ENCODE measurements at places on chromosomes 3 and 15.

- DNase-seq, result no peak
These were observed 20.0 kb upstream of the SLC25A26 start for GRCh38 chr3:66200786-66201185.

- DNase-seq, result no peak
These were observed 744.7 kb downstream of the EPHA3 start for GRCh38 chr3:89851974-89852621.

DNA sequence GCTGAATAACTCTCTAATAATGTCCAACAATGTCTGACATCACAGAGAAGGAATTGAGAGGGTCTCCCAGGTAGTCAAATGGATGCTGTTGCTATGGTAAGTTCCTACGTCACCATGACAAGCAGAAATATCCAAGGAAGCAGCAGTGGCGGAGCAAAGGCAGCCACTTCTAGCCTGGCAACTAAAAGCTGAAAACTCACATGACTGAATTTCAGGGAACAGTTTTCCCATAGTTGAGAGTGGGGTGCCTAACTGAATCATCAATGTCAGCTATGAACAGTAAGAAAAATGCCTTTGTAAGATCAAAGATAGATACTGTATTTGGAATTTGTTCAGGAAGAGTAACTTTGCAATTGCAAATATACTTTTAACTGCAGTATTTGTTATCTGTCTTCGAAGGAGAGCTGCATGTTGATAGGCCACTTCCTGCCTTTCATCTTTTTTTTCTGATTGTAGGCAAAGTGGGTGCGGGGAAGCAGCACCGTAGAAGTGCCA, 161.7 kb downstream of the BBX start:
- DNase-seq, result no peak

- DNase-seq, result no peak
These were observed 137.7 kb downstream of the PLD1 start for GRCh38 chr3:171672538-171672937.

- DNase-seq, result no peak
These were observed 21.6 kb downstream of the P3H2 start for GRCh38 chr3:190099099-190099498.

- DNase-seq, result no peak
These were observed 33.3 kb downstream of the RLBP1 start for GRCh38 chr15:89187986-89188514.

- DNase-seq, result no peak
These were observed 37.9 kb downstream of the UBR1 start for GRCh38 chr15:43067717-43068461.

DNA sequence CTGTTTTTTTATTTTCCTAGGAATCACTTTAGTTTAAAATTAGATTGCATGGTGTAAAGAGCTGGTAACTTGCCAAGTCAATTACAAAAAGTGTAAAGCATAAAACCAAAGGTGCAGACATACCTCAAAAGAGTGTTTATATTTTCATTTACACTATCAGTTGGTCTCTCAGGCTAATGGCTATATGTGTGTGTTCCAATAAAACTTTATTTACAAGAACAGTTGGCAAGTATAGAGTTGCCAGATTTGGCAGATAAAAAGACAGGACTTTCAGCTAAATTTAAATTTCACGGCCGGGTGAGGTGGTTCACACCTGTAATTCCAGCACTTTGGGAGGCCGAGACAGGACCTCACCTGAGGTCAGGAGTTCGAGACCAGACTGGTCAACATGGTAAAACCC, 41.1 kb downstream of the HOMER2 start:
- no peak for DNase-seq

- DNase-seq, result peak; percentile 68
These were observed 46.2 kb downstream of the TBL1XR1 start for GRCh38 chr3:177150970-177151627.

DNA sequence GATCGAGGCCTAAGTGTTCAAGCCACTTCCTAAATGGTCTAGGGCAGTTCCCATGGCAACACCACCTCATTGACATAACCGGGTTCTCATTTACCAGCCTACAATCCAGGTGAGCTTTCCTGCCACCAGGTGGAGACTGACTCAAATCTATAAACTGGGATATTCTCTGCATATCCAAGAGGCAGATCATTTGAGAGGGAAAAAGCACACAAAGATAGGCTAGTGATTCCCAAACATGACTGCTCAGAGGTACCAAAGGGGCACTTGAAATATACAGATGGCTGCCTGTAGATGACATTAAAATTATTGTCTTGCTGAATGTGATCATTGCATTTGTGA, 141.3 kb upstream of the PROK2 start:
- DNase-seq, result no peak

GRCh38 chr3:125069452-125069851, 13.7 kb upstream of the HEG1 start:
- no peak for DNase-seq

GRCh38 chr3:14524311-14524711, 15.8 kb downstream of the GRIP2 start:
- no peak for DNase-seq

DNA sequence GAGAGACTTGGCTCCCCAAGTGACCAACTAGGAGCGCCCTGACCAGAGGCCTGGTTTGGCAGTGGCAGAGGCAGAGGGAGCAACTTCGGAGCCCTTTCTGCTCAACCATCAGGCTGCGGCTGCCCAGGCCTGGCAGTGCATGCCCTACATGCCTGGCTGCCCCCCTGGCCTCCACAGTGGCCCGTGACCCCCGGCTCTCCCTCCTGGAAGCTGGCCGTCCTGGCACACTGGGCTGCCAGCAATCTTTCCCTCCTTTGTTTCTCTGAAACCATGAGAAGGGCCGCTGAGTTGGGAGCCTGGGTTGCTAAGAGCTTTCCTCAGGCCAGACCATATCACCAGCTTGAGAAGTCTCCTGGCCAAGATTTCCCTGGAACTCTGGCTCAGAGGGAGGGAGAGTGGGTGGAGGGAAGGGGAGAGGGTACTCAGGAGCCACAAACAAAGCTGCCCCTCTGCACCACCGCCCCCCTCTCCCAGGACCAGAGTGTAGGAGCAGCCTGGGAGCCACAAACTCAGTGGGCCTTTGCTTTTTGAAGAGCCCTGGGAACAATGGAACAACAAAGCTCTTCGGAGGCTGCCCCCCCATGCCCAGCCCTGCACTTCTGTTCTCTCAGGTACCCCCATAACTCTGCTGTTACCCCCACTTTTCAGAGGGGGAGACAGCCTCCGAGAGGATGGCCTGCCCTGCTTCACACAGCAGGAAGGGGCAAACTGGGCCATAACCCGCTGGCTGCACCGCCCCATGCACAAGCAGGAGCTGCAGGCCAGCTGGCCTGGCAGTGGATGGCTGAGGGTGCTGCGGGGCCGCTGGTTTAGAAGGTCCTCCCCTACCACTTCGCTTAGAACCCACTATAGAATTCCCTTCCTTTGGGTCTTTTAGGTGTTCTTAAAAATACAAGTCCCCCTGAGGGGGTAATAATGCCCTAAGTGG, 11.3 kb downstream of the CORO2B start:
- no peak for DNase-seq

GRCh38 chr15:77898811-77899730, 178.4 kb downstream of the TBC1D2B start:
- no peak for DNase-seq

DNA sequence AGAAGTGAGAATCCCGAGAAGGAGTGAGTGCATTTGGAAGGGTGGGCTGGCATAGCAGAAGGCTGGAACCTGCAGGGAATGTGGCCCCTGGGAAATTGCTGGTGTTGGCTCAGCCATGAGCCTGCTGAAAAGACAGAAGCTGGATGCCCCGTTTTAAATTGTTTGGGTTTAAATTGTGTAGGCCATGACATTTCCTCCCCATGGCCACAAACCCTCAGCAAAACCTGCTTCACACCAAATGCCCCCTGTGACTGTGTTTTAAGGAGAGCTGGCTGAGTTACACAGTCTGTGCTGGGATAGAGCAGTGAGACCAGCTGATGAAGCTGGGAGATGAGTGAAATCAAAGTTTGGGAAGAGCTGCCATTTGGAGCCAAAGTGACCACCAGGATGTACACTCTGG, 216.3 kb upstream of the RGMA start:
- DNase-seq, result no peak

GRCh38 chr3:181711325-181712135, at the start of gene SOX2:
Gene SOX2 (plus strand): TSS chr3:181711925. CDS start chr3:181712361, 436 bp downstream.
- no peak for DNase-seq

DNA sequence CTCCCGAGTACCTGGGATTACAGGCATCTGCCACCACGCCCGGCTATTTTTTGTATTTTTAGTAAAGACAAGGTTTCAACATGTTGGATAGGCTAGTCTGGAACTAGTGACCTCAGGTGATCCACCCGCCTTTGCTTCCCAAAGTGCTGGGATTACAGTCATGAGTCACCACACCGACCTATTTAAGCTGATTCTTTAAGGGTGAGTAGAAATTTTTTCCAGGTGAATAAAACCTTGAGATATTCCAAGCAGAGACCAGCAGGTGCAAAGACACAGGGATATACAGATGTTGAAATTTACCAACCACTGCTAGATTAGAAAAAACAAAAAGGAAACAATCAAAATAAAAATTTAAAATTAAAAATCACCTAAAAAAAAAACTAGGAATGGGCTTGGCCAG, 74.4 kb upstream of the CHRNB4 start:
- DNase-seq, result no peak

DNA sequence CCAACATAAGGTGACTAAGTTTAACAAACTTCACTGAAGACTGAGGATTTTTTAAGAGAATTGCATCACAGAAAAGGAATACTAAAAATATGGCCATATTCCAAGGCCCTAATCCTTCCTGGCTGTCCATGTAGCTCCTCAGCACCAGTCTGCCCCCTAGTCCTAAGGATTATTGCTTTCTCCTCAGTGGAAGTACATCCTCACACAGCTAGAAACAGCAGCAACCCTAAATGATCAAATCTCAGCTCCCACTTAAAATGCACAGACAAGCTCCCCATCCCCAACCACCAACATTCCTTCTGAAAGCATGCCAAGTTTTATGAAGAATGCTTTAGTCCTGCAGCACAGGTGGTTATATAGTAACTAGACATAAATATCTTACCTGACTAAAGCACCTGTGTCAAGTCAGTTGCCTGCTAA, 14.7 kb downstream of the ST3GAL6 start:
- peak; percentile 48 for DNase-seq

DNA sequence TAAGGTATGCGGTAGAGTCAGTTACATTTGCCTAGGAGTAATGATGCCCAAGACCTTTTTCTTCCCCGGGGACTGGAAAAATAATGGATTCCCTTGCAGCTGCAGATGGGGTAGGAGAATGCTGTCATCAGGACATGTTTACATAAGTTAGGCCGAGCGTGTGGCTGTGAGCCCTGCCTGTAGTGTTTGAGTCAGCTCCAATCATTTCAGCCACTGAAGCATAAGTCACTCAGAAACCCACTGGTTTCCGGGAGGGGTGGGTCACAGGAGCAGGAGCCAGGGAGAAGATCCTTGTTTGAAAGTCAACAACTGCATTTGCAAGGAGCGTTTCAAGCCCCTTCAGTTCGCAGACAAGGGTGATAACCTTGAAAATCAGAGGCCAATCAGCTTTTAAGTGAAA, 562.3 kb downstream of the MCTP2 start:
- no peak for DNase-seq

DNA sequence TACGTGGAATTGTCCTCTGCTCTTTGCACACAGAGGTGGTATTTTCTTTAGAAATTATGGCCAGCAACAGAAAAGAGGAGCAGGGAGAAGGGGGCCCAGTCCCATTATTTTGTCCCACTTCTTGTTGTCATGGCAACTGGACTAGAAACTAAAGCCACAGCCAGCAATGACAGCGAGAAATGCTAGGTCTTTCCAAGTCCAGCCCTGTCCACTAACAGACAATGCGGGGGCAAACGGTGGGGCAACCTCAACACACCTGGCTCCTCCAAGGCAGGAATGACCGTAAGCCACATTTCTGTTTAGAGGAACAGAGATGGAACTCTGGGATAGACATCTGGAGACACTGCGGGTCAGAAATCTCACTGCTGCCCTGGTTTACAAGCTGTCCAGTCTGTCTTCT, 107.3 kb downstream of the RFTN1 start:
- DNase-seq, result no peak

Measured in HS-27A (cell line).